ENCODE measurements at places on chromosomes 2 and 18.

- no peak for DNase-seq
These were observed 455 bp downstream of the C18orf32 start for GRCh38 chr18:49486606-49486952.

DNA sequence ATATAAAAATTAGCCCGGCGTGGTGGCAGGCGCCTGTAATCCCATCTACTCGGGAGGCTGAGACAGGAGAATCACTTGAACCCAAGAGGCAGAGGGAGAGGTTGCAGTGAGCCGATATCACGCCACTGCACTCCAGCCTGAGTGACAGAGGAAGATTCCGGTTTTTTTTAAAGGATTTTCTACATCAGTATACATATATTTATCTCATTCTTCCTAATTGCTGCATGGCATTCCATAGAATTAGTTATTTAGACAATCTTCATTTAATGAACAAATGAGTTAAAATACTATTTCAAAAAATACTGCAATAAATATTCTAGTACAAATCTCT is 2.0 kb downstream of the GTF3C2 start:
- no peak for DNase-seq

- no peak for DNase-seq
These were observed 125.7 kb upstream of the FZD5 start for GRCh38 chr2:207895274-207895860.

- no peak for DNase-seq
These were observed 22.1 kb downstream of the MROH2A start for GRCh38 chr2:233800208-233800607.

DNA sequence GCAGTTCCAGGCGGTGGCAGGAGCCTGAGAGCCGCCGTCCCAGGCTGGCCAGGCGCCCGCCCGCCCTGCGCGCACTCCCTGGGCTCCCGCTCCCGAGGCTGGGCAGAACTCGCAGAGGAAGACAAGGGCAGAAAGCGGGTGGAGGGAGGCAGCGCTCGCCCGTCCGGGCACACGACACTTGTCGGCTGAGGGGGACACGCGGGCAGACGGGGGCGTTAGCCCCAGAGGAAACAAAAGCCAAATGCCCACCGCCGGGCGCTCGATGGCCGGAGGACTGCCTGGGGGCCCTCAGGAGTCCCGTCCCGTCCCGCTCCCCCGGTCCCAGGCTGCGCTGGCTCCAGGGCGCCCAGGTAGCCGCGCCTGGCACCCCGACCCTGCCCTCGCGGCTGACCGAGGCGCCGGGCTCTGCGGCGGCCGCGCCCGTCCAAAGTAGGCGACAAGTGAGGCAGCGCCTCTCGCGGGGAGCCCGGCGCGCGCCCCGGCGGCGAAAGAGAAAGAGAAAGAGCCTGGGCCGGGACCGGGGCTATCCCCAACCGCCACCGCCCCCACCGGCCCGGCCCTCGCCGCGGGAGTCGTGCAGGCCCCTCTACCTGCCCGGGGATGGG is 491 bp downstream of the L3MBTL4 start:
- no peak for DNase-seq

DNA sequence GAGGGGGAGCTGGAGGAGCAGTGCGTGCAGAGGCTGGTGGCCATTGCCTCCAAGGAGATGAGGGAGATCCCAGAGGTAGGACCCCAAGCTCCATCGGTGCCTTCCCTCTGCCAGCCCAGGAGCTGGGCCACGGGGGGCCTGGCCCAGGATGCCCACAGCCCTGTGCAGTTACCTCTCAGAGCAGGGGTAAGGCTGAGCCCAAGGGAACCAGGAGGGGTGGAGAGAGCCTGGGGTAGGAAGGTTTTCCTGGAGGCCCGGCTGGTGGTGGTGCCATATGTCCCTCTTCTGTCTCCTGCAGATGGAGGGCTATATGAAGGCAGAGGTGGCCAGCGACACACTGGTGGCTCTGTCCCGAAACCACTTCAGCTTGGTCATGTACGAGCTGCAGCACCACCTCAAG is 11.4 kb downstream of the MROH2A start:
- no peak for DNase-seq

- no peak for DNase-seq
These were observed 247.0 kb downstream of the ICOS start for GRCh38 chr2:204183608-204184007.

DNA sequence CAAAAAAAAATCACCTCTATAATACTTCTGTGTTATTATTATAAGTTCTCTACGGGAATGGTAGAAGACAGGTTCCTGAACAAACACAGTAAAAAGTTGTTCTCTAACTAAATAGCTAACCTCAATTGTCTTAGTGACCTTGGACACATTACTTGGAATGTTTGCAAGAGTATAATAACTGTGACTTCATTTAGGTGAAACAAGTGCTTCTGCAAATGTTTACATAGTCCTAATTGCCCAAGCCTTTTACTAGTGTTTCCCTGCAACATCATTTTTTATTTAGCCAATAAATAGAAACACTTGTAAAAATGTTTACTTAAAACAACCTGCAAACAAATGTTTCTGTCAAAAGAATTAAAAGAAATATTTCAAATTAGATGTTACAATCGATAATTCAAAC is 9.9 kb downstream of the PLEKHM3 start:
- DNase-seq = no peak
